ENCODE measurements at places on chromosomes 16 and 17.

DNA sequence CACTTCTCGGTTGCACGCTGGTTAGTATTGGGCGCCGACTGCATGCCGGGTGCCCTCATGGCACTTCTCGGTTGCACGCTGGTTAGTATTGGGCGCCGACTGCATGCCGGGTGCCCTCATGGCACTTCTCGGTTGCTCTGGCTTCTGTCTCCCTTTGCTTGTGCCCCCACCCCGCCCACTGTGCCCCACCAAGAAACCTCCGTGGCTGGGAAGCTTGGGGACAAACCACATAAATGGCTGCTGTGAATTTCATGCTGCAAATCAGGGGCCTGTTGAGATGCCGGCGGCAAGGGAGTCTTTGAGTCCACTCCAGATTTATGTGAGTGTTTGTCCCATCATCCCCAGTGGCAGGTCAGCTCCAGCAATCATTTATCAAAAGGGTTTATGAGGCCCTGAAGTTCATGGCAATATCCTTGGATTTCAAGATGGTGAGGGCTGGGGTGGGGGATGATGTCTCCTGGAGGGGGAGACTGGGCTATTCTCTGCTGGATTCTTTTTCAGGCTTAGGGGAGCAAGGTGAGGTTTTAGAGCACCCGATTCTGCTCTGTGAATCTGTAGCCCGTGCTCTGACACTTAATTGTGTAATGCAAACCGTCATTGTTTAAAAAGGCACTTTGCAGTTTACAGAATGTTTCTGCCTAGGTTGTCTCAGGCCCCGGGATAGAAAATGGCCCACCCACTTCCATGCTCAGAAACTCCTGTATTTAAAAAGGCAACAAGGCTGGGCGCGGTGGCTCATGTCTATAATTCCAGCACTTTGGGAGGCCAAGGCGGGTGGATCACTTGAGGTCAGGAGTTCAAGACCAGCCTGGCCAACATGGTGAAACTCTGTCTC, 51.2 kb upstream of the CIBAR2 start:
- no peak for DNase-seq

DNA sequence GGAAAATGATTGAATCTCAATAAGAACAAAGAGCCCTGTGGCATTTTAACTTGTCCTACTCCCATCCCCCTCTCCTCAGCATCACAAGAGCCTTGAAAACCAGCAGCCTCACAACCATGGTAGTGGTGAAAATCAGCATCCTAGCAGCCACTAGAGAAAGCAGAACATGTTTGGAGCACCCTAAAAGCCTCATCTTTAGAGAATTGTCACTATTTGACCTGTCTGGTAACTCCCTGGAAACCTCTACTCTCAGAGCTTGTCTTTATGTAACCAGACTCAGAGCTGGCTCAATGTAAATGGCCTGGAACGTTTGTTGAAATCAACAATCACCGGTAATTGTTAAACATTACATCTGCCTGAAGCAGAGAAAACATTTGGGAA, 70.8 kb downstream of the MMD start:
- DNase-seq: no peak

- DNase-seq: no peak
These were observed 20.1 kb downstream of the COX11 start for GRCh38 chr17:54948380-54948779.

GRCh38 chr16:78494674-78495073, 395.2 kb downstream of the WWOX start:
- no peak for DNase-seq

DNA sequence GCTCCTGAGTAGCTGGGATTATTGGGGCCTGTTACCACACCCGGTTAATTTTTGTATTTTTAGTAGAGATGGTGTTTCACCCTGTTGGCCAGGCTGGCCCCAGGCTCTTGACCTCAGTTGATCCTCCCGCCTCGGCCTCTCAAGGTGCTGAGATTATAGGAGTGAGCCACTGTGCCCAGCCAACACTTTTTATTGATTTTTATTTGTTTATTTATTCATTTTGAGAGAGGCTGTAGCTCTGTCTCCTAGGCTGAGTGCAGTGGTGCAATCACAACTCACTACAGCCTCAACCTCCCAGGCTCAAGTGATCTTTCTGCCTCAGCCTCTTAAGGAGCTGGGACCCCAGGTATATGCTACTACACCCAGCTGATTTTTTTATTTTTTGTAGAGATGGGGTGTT, 54.7 kb downstream of the TNRC6A start:
- no peak for DNase-seq

- DNase-seq: no peak
These were observed 3.9 kb upstream of the SLC12A3 start for GRCh38 chr16:56861092-56861610.

- DNase-seq: no peak
These were observed 396.3 kb downstream of the SLC39A11 start for GRCh38 chr17:72696156-72696555.

DNA sequence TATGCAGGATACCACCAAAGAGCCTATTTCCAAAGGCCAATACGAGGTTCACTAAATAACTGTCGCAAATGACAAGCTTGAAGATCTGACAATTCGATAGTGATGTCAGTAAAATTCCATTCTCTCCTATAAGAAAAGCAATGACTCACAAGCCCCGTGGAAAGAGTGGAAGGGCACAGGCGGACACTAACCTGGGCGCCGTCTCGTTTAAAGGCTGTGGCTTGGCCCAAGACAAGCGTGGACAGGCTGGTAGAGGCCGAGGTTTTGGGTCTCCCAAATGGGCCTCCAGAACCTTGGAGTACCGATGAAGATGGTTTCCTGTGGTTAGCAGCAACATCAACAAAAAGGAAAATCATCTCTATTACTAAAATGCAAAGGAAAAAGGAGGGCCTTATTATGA, 16.5 kb upstream of the SLC38A8 start:
- no peak for DNase-seq

- DNase-seq: no peak
These were observed 756 bp downstream of the TAX1BP3 start for GRCh38 chr17:3667366-3668278.

DNA sequence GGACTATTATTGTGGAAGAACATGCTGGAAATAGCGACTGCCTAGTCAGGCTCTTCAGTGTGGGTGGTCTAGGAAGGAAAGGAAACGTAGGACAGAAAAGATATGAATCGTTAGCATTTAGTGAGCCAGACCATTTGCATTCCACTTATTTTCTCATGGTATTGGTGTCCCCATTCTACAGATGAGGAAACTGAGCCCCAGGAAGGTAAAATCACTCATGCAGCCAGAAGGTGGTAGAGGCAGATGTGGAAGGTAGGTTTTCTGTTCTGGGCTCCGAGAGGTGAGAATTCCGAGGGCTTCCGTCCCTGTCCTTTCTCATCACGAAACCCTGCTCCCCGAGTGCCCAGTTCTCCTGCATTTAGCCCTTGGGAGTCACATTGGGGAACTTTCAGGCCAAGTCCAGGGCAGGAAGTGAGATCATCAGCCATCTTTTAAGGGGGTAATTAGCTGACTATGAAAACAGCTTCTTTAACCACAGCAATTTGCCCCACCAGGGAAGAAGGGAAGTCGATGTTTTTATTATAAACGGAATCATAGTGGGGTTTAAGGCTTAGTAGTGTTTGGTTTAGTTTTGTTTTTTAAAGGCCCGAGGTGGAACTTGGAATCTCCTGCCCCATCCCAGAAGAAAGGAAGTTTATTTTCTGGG, 110.7 kb upstream of the IRX3 start:
- DNase-seq: no peak

DNA sequence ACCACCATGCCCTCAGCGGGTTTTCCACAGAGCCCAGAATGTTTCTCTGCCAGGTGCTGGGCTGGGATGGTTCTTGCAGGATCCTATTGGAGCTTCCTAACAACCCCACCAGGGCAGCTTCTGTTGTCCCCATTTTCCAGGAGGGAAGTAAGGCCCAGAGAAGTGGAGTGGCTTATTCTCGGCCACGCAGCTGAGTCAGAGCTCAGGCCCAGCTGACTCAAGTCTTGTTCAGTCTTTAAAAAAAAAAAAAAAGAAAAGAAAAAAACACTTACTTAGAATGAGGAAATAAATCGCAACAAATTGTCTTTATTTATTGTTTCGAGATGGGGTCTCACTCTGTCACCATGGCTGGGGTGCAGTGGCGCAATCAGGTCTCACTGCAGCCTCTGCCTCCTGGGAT, 413.0 kb downstream of the CPPED1 start:
- DNase-seq: no peak

DNA sequence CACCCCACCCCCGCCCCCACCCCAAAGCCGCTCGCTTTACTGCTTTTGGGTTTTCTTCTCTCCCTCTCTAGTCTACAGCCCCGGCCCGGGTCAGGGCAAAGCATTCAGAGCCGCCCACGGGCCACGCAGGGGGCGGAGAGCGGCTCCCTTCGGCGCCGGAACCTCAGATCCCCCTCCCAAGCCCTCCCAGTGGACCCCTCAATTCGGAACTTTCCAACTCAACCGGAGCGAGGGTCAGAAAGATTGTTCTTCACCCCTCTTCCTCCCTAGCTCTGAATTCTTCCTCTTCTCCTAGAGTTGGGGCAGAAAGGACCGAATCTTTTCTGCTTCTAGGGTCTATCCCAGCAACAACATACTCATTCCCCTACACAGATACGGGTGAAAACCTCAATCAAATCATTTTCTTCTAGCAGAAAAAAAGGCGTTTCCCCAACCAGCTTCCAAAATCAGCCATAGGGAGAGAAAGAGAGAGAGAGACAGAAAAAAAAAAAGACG, 1.0 kb downstream of the HOXB2 start:
- DNase-seq: no peak

- DNase-seq: no peak
These were observed 31.0 kb downstream of the PSMD12 start for GRCh38 chr17:67335245-67335835.

DNA sequence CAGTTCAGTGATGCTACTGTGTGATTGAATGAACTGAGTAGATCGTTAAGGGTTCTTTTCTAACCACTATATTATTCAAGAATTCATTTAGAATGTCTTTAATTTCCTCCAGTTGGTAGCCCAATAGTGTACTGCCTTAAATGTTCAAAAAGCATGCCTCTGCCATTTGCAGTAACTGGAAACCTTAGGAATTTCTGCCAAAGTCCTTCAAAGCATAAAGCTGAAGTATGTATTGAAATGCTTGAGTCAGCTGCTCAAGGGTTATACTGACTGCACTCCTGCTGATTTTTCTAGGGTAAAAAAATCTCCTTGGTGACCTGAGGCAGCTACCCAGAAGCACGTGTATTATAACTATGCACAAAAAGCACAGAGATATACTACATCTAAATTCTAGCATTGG, 56.5 kb downstream of the SNTB2 start:
- no peak for DNase-seq

GRCh38 chr17:77420095-77420803, 279.5 kb downstream of the SEC14L1 start:
- DNase-seq: no peak

DNA sequence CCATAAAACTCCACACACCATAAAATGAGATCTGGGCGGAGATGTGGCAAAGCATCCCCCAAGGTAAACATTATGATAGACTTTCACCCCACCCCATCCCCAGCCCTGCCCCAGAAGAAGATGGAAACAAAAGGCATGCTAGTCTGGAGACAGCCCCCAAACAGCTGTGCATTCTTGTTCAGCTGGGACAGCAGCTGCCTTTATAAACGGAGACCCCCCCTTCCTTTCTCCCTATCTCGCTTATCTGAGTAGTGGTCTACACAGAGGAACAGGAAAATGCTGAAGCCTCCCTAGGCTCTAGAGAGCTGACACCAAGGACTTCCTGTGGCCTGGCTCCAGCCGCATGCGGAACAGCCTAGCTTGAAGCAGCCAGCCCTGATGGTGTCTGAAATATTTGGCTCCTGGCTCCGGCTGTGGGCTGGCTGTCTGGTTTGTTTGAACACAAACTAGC, 190.3 kb upstream of the ANKFN1 start:
- DNase-seq: no peak

- DNase-seq: no peak
These were observed 1.6 kb downstream of the PYCARD start for GRCh38 chr16:31200821-31201568.

DNA sequence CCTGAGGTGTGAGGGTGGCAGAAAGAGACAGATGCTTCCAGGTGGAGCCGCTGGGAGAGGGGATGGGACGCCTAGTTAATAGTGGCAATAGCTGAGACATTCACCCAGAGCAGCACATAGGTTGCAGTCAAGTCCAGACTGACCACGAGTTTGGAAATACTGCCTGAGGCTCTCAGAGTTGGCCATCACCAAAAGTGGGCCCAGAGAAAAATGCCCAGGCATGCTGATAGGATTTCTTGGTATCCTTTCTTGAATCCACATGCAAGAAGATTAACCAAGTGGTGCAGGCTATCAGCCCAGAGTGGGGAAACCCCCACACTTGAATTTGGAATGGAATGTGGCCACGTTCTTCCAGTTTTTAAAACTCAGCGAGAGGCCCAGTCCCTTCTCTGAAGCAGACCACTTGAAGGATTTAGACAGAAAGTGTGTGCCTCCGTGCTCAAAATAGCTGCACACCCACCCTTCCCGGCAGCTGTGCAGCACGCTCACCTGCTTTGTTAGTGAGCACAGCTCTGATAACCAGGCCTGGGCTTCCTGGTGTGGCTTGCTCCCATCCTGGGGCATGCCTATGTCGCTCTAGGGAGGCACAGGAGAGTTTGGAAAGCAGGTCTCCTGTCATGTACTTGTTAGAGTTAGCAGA, 35.7 kb downstream of the PLD6 start:
- DNase-seq: no peak

DNA sequence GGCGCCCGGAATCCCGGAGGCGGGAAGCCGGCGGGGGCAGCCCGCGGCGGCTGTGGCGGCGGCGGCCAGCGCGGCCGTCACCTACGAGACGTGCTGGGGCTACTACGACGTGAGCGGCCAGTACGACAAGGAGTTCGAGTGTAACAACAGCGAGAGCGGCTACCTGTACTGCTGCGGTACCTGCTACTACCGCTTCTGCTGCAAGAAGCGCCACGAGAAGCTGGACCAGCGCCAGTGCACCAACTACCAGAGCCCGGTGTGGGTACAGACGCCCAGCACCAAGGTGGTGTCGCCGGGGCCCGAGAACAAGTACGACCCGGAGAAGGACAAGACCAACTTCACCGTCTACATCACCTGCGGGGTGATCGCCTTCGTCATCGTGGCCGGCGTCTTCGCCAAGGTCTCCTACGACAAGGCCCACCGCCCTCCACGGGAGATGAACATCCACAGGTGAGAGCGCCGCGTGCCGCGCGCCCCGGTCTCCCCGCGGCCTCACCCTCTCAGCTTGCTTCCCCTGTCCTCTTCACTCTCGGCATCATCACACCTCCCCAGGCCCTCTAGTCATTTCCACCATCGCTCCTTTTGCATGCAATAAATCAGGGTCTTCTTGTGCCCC, 706 bp downstream of the SHISA6 start:
- no peak for DNase-seq

All from activated T-helper 9 cell treated with anti-CD3 and anti-CD28 coated beads, Interleukin-2, amount 50 U/mL, for 16 hours (primary cell).